GM06990 (cell line): ENCODE measurements at places on chromosomes 1 and 21.

GRCh38 chr1:89761901-89762300 lies 58.9 kb upstream of the LRRC8D start:
- no peak for DNase-seq

- DNase-seq, result peak; percentile 9
Measured at GRCh38 chr1:69737527-69738185, 169.9 kb downstream of the LRRC7 start.

DNA sequence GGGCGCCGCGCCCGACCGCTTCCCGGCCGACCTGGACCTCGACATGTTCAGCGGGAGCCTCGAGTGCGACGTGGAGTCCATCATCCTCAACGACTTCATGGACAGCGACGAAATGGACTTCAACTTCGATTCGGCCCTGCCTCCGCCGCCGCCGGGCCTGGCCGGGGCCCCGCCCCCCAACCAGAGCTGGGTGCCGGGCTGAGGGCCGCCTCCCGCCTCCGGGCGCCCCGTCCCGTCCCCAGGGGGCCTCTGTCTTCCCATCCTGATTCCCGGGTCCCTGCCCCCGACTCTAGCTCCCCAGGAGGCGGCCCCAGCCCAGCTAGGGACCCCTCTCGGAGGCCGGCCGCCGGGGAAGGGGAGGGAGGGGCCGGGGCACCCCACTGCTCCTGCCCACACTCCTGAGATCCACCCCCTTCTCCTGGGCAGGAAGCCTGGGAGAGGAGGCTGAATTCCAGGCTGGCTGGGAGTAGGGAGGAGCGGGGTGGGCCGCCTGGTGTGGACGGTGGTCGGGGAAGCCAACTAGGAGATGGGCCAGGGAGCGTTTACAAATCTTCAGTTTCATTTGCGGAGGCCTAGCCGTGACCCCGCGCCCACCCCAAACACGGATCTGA lies 21.4 kb downstream of the FOXO6 start:
- no peak for DNase-seq

DNA sequence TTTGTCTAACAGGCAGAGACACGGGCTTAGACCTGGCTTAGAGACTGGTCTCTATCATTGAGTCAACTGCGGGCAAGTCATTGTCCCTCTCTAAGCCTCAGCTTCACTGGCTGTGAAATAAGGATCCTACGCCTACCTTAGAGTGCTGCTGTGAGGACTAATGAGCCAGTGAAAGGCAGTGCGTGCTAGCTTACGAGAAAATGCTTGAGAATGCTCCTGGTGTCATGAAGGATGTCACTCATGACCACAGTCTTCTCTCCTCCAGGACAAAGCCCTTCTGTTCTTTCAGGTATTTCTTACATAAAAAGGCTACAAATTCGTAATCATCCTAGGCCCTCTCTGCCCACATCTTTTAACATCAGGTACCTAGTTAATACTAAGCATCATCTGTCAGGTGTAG lies 16.5 kb upstream of the A3GALT2 start:
- DNase-seq, result no peak

GRCh38 chr1:63155437-63155836 lies 166.9 kb upstream of the FOXD3 start:
- DNase-seq, result no peak

- no peak for DNase-seq
Measured at GRCh38 chr1:156070548-156070947, 9.6 kb downstream of the RAB25 start.

DNA sequence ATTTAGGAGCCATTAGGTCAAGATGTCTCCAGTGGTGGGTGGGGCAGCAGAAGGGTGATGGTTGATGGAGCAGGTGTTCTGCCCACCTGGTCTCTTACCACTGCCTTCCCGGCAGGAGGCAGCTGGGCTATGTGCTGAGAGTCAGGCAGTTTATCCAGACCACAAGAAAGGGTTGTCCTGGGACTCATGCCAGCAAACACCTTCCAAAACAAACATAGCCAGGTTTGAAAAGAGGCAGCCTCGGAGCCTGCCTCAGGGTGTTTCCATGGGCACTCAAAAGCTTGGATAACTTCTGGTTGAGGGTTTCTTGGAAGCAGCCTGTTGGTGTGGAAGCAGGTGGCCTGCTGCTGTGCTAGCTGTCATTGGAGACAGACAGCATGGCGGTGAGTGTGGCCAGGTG lies 187.2 kb downstream of the PCP4 start:
- DNase-seq, result no peak

GRCh38 chr1:184056921-184057555 lies 5.5 kb downstream of the TSEN15 start:
- no peak for DNase-seq

GRCh38 chr1:51843948-51844347 lies 34.6 kb downstream of the NRDC start:
- DNase-seq, result no peak

- DNase-seq, result no peak
Measured at GRCh38 chr1:201826830-201827229, 2.1 kb upstream of the IPO9 start.

DNA sequence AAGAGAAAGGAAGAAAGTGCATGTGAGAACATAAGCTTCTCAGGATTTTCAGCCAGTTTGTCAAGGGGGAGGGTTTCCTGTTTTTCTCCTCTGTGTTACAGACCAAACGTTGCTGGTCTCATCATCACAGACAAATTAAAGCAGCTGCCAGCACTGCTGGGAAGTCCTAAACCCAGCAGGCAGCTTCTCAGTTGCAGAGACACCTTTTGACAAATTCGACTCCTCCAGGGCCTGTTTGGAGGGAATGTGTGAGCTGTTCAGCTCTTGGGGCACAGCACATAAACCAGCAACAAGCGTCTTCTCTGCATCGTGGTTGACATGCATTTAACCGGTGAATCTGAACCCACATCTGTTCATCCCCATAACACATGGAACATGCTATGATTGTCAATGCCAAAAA lies 454.6 kb upstream of the RUNX1 start:
- no peak for DNase-seq

GRCh38 chr1:18540136-18540765 lies 59.5 kb downstream of the KLHDC7A start:
- DNase-seq, result no peak

- DNase-seq, result no peak
Measured at GRCh38 chr1:37564892-37565291, 8.2 kb downstream of the DNALI1 start.
